ENCODE measurements at places on chromosomes 11 and 22.

- no peak for DNase-seq
Observed at GRCh38 chr11:57679396-57679795, 11.5 kb downstream of the ZDHHC5 start.

GRCh38 chr22:35582218-35582860, 34.8 kb downstream of the MB start:
- no peak for DNase-seq

GRCh38 chr11:13972944-13973343, 10.4 kb downstream of the SPON1 start:
- no peak for DNase-seq

GRCh38 chr11:91641153-91641552, 583.5 kb upstream of the FAT3 start:
- DNase-seq = no peak
